ENCODE measurements at places on chromosomes 2 and 18.

- no peak for DNase-seq
These were observed 54.5 kb upstream of the SMAD2 start for GRCh38 chr18:47984991-47985390.

GRCh38 chr2:182115258-182115657 is 129.6 kb downstream of the PPP1R1C start:
- no peak for DNase-seq

DNA sequence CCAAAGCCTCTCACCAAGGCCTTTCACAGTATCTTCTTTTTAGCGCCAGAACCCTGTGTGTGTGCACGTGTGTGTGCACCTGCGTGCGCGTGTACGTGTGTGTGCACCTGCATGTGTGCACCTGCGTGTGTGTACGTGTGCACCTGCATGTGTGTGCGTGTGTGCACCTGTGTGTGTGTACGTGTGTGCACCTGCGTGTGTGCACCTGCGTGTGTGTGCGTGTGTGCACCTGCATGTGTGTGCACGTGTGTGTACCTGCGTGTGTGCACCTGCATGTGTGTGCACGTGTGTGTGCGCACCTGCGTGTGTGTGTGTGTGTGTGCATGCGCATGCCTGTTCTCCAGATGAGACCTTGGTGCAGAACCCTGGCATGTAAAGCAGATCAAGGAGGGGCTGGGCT is 131.4 kb upstream of the HDAC4 start:
- no peak for DNase-seq

DNA sequence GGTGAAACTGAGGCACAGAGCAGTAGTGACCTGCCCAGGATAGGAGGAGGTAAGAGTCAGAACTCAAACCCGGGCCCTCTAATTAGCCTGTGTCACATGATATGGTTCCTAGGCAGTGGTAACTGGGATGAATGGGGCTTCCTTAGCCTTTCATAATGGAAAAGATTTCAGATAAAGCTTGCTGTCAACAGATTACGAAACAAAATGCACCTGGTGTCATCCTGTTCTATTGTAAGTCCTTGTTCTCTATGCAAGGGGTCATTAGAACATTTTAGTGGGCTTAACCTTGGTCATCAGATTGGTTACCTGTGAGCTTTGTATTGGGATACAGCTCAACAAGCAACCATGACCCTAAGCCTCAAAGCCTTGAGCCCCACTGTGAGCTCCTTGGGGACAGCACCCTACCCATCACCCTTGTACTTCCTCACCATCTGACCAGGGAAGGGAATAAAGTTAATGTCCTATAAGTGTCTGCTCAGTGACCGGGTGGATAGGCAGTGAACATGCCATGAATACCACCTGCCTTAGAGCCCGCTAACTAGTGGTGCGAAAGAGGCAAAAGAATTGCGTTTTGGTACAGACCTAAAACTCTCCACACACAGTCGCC is 70.3 kb upstream of the RMDN2 start:
- DNase-seq = no peak

DNA sequence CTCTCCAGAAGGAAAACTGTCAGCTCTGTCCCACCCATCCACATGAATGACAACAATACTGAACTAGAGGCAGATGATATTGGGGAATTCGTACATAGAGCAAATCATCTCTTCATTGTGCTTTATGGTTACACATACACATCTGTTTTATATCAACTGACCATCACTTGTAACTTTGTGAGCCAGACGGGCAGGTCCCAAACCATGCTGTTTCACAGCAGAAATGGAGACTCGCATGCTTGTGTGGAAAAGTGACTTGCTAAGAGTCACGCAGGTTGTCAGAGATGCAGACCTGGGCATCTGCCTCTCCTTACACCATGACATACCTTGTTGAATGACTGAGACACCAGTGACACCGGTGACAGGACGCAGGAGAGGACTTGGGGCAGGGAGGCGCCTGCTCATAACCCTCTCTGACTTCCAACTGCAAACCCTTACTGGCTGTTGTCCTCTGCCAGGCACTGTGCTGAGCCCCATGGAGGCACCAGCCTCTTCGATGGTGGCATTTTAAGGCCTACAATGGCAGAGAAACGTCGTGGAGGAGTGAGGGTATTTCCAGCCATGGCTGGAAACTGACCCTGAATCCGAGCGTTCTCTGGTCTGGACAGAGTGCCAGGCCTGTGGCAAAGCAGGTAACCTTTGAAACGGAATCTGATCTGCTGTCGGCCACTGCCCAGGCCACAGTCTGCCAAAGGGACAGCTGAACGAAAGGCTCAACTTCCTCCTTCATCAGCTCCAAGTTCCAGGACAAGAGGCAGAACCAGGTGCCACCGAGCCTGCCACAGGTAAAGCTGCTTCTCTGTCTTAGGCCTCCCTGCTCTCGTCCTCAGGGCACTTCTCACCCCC is 26.9 kb upstream of the ROCK2 start:
- no peak for DNase-seq

- DNase-seq = no peak
These were observed 18.5 kb upstream of the EML6 start for GRCh38 chr2:54704688-54705605.

DNA sequence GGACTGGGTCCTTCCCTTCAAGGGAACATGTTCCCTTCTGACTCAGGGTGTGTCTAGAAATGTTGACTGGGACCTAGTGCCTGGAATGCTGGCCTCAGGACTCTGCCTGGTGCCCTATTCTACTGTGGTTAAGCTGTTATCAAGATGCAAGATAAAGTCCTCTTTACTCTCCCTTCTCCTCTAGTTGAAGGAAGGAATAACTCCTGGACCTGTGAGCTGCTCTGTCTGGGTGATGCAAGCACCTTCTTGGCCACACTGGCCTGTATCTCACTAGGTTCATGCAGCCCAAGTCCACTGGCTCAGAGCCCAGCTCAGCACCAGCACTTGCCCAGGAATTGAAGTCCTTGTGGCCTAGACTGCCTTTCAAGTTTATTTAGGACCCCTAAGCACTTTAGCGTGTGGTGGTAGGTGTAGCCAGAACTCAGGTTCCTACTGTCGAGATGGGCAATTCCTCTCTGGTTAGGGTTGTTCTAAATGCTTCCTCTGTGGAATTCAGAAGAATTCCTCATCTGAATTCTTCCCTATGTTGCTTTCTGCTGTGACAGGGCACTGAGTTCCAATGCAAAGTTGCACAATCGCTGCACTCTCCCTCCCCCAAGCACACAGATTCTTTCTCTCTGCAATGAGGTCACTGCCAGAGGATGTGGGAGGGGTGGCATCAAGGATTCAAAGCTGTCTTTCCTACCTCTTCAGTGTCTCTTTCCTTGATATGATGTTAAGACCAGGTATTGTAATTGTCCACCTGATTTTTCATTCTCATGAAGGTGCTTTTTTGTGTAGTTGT is 54.7 kb downstream of the VWC2L start:
- no peak for DNase-seq

- no peak for DNase-seq
These were observed 241.8 kb upstream of the MGAT5 start for GRCh38 chr2:134011936-134012586.

DNA sequence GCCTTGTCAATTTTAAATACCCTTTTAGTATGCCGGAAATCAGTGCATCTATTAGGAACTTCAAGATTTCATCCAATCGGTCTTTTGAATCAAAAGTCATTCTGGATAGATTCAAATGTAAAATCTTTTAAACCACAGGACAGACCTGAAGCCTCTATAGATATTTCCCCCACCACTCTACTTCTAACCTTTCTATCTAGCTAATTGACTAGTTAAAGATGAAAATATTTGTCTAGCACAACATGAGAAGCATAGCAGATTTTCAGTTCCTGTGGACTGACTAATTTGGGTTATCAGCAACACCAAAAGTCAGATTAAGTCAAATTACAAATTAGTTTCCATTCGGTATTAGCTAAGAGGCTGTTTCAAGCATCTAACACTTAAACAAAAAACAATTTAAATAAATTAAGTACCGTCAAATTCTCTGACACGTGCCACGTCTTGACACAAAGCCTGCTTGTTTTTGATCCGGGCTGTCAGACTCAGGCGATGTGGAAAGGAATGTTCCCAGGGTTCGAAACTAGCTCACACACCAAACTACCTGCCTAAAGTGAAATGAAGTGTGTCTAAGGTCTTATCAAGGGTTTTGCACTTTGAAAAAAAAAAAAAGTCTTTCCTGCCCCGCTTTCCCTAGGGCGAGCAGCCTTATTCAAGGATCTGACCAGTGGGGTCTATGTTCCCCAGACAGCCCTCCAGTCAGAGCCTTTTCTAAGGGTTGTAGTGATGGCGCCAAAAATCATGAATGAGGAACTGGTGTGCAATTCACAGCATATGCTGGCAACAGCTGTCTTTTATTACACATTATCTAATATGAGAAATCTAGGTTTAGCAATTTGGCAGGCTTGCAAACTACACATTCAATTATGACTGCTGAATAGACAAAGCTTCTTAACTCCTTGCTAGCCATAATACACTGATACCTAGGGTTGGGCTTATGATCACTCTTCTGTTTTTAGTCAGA is 4.7 kb downstream of the CYTIP start:
- DNase-seq = no peak

DNA sequence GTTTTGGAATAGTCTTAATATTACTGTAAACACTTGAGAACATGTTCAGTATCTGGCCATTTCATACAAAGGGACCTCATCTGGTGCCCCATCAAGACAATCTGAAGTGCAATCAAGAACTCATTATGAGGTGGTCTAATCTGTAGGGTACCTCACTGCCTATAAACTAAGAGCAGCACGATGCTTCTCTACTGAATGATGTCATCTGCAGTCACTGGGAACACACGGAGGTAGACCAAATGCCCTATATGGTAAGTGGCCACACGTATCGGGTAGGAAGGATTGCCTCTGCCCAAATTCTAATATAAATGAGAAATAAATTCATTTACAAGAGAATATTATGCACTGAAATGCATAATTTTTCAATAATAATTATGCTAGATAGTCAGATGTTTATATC is 90.4 kb downstream of the SLC8A1 start:
- no peak for DNase-seq

DNA sequence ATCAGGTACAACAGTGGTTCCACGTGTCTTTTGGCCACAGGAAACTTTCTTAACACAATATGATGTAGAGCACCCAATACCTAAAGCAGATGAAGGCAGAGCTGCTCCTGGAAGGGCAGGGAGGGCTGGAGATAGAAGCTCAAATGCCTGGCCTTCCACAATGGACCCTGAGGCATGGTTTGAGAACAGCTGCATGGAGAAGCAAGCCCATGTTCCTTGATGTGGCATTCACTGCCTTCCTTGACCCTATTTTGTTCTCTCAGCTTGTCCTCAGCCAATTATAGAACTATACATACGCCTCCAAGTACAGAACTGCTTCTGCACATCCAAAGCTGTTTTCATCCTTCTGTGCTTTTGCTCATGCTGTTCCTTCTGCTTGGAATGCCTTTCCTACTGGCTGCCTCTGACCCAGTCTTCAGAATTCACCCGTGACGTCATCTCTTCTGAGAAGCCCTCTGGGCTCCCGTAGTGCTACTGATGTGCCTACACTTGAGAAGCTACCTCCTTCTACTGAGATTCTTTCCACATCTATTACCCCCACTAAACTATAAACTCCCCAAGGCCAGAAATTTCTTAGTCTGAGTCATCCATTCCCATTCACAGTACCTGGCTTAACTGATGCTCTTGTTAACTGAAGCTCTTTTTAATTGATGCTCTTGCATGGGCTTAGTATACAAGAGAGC is 69.9 kb downstream of the CHRNA1 start:
- DNase-seq = no peak

DNA sequence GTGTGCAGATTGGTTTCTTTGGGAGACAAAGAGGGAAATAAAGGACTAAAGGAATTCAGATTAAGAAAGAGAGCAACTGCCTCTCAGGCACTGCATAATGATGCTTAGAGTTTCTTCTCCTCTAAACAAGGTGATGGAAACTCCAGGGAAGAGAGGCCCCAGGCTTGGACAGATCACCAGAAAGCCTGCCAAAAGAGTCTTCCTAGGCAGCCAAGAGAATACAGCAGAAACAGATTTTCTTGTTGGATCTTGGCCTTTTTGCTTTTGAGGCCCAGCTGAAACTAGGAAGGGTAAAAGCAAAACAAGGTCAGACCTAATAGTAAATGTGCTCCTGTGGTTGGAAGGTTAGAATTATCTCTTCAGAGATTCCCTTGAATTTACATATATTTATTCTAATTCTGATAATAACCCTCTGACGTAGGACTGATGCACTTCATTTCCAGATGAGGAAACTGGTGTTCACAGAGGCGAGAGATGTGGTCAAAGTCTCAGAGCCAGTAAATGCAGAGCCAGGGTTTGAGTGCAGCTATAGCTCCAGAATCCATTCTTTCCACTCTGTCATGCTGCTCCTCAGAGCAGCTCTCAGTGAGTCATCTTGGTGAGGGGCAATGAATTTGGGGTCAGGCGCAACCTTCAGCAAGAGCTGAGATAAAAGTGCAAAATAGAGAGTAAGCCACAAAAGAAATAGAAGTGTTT is 142.3 kb upstream of the FBXO11 start:
- no peak for DNase-seq

DNA sequence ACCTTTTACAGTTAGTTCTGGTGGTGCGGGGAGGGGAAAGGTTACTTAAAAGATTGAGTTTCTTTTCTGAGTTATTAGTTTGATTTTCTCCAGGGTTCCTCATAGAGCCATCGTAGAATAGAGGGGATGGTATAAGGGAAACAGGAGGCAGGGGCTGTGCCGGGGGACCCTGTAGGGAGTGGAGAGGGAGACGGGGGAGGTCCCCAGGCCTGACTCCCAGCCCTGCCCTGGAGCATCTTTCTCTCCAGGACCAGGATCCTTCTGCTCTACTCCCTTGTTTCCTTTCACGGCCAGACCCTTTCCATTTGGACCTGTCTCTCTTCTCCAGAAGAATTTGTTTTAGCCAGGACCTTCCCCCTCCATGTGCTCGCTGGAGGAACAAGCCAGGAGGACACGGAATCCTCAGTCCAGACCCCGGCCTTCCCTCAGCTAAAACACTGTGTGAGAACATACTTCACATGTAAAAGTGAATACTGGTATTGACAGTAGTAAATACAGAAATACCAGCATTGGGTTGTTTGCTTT is 35.4 kb downstream of the DGKD start:
- no peak for DNase-seq

DNA sequence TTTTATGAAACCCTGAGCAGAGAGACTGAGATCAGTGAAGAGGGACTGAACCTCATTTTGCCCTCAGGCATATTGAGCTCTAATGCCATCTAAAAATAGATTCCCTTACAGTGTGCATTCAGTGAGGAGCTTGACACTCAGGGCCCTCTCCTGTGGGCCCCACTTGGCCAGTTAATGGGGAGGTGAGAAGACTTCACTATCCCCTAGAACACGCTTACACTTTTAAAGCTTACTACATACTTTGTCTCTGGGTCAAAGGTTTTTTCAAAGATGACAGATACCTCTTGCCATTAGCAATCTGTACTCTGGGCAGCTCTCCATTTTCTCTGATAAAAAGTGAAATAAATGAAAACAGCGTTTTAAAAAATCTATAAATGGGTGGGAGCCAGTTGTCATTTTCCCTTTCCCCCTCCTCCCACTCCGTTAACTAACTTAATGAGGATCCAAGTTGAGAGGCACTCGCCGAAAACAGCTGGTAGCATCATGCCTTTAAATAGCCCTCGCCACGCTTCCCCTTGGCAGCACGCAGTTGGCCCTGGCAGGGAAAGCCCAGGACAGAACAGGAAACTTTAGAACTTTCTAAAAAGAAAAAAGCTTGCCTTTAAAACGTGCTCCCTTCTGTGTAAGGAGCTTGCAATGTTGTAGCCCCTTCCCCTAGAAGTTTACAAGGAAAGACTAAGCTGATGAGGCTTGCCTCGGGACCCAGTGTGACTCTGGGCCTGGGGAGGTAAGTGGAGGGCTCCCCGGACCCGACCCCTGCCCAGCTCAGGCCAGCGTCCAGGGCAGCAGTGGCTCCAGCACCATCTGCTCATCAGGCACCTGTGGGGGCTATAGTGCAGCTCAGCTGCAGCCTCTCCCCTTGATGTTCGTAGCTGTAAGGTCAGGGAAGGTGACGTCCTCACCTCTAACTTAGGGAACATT is 58.8 kb upstream of the FOSL2 start:
- no peak for DNase-seq

All from activated naive CD4-positive, alpha-beta T cell treated with anti-CD3 and anti-CD28 coated beads, Interleukin-2, amount 50 U/mL, for 72 hours (primary cell).